ENCODE measurements at places on chromosomes 12 and 14.

GRCh38 chr12:25764892-25765291 is 193.6 kb upstream of the RASSF8 start:
- H3K4me1 ChIP-seq, result no peaks in the 10 kb centered on the region
- no peak for DNase-seq
- H3K27me3 ChIP-seq, result peaks cover 1% of the 10 kb centered on the region
- H3K36me3 ChIP-seq, result no peaks in the 10 kb centered on the region
- no peak overlapping the region for H3K4me3 ChIP-seq

GRCh38 chr14:65392296-65392695 is 20.2 kb upstream of the FUT8 start:
- H3K36me3 ChIP-seq, result peaks cover 14% of the 10 kb centered on the region
- no peak for DNase-seq
- H3K27ac ChIP-seq, result no peak overlapping the region

DNA sequence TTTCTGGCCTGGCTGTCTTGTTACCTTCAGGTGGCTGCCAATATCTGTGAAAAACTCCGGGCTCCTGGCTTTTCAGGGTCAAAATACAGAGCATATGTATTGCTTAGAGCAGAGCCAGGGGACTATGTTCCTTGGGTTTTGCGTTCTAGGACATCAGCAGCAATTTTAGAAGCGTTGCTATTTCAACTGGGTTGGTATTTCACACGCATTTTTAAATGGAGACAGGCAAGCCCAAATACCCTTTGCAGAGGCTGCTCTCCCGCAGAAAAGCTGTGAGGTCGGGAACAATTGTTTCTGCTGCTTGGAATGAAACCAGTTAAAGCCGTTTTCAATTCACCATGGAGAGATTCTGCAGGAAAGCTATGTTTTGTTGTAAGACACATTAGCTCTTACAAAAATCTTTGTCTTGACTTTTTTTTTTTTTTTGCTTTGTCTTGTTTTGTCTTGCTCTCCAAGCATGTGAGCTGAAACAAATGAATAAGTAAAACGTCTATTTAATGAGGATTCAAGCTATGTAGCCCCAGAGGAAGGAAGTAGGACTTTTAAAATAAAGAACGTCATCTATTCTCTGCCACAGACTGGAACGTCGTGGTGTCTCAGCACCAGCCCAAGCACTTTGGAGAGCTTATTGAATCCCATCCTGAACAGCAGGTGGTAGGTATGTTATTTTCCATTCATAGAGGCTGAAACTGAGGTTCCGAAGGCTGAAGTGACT is 181.0 kb upstream of the TBX3 start:
- no peak overlapping the region for H3K27ac ChIP-seq
- no peaks in the 10 kb centered on the region for H3K4me1 ChIP-seq
- DNase-seq, result no peak
- no peaks in the 10 kb centered on the region for H3K27me3 ChIP-seq
- H3K4me3 ChIP-seq, result no peak overlapping the region

DNA sequence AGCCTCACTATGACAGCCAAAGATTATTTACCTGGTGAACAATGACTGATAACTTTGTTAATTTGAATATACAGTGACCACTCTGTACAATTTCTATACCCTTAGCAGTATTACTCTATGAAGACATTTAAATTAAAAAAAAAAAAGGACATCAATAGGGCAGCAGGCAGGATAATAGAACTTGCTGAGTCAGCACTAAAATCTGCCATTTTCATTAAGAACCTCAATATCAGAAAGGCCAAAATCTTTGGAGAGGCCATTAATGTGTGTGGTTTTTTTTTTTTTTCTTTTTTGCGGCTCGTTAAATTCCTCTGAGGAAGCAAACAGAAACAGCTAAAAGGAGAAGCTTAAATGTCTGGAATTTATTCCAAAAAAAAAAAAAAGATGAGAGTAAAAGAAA is 73.7 kb downstream of the FOXN3 start:
- peaks cover 36% of the 10 kb centered on the region for H3K36me3 ChIP-seq
- H3K27me3 ChIP-seq, result no peaks in the 10 kb centered on the region
- H3K4me3 ChIP-seq, result no peak overlapping the region

DNA sequence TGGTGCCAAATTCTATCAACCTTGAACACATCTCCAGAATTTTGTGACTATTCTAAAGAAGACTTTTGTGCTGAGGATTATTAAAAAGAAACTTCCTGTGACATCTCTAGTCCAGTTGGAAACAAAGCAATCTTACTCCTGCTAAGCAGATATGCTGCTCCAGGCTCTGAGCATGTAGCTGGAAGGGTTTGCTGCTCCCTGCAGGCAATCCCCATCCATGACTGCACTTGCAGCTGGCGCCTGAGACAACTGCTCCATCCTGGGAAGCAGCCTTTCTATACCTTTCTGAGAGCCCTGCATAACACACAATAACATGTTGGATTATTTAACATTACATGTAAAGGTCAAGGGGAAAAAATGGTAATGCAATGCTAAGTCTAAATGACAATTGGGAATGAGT is 105.1 kb downstream of the NDUFA12 start:
- H3K36me3 ChIP-seq, result no peaks in the 10 kb centered on the region
- no peak overlapping the region for H3K4me3 ChIP-seq
- no peak overlapping the region for H3K27ac ChIP-seq

GRCh38 chr14:38517426-38517825 is 261.5 kb upstream of the CLEC14A start:
- H3K4me3 ChIP-seq, result no peak overlapping the region
- H3K27me3 ChIP-seq, result no peaks in the 10 kb centered on the region
- no peak overlapping the region for H3K27ac ChIP-seq
- DNase-seq, result no peak

- no peak overlapping the region for H3K27ac ChIP-seq
- no peak overlapping the region for H3K4me3 ChIP-seq
- H3K36me3 ChIP-seq, result no peaks in the 10 kb centered on the region
- no peak for DNase-seq
Observed at GRCh38 chr12:37543966-37544668, 772.5 kb upstream of the ALG10B start.

- no peak overlapping the region for H3K4me3 ChIP-seq
- DNase-seq, result no peak
- peaks cover 10% of the 10 kb centered on the region for H3K27me3 ChIP-seq
- peaks cover 24% of the 10 kb centered on the region for H3K4me1 ChIP-seq
- H3K36me3 ChIP-seq, result peaks cover 22% of the 10 kb centered on the region
Observed at GRCh38 chr12:10718279-10718821, 4.8 kb downstream of the YBX3 start.

- no peaks in the 10 kb centered on the region for H3K36me3 ChIP-seq
- DNase-seq, result no peak
- no peak overlapping the region for H3K4me3 ChIP-seq
- H3K27ac ChIP-seq, result no peak overlapping the region
- no peaks in the 10 kb centered on the region for H3K27me3 ChIP-seq
Observed at GRCh38 chr12:18753481-18754123, 15.7 kb downstream of the CAPZA3 start.

DNA sequence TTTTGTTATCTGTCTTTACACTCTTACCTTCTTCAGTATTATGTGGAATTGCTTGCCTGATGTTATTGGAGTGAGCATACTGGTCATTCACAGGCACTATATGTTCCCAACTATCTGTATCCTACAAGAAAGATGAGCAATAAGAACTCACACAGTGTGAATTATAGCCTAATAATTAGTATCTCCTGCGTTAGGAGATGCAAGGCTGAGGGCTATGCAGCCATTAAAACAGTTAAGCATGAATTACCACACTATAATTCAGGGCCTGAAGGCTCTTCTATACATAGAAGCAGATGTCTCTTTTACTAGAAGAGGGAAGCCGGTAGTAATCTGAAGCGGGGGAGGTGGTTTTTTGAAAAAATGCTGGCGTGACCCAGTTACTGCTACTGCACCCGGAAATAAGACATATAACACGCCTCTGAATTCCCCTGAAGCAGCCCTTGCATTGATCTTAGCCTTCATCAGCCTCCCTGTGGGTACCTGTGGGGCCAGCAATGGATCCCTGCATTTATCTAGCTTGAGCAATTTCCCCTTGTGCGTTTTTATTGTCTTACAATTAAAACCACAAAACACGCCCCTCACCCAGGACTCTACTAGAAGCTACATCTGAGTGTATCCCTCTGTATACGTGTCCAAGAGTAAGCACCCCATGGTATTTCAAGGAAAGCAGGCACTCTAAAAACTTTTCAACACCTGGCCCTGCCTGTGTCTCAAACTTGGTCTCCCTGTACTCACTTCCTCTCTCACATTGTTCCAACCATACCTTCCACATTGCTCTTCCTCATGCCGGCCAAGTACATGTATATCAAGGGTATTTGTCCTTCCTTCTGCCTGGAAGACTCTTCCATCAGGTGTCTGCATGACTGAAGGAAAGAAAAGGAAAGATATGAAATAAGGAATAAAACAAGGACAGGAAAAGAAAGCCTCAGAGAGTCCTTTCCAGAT is 210.9 kb upstream of the ARID2 start:
- H3K36me3 ChIP-seq, result no peaks in the 10 kb centered on the region
- H3K4me1 ChIP-seq, result peaks cover 9% of the 10 kb centered on the region
- peaks cover 5% of the 10 kb centered on the region for H3K27me3 ChIP-seq
- no peak overlapping the region for H3K4me3 ChIP-seq
- no peak overlapping the region for H3K27ac ChIP-seq

DNA sequence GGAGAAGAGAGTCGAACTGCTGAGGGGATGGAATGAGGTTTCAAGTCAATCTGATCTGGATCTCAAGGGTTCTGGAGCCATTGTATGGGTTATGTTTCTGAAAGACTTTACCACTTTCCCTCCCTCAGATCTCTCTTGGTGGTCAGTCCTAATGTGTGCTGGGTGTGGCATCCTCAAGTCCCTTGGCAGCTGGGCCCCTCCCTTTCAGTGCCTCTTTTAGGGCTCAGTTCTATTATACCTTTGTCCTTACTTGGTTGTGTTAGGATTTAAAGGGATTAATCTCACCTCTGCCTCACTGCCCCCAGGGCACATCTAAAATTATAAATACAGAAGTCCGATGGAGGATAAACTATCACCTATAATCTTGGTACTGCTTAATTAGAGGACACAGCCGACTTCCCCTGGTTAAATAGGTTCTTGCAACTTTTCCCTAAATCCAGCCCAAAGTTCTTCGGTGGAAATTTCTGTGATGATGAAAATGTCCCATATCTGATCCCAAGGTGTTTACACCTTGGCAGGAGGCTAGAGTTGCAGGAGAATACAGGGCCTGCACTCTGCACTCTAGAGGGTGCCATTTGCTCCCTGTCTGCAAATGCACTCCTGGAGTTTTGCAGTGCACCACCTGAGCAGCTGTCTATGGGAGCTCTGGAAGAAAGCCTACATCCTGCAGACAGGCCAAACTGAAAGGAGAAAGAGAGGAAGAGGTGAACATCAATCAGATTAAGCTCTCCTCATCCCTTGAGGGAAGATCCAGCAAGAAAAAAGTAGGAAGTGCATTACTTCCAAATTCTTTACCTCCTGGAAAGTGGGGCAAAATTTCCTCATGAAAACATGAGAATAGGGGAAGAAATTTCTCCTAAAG is 106.8 kb downstream of the NUAK1 start:
- DNase-seq, result no peak
- no peaks in the 10 kb centered on the region for H3K4me1 ChIP-seq
- no peak overlapping the region for H3K4me3 ChIP-seq
- H3K27me3 ChIP-seq, result peaks cover 7% of the 10 kb centered on the region

GRCh38 chr12:99386907-99387306 is 260.6 kb upstream of the GARIN6 start:
- no peak for DNase-seq
- H3K4me1 ChIP-seq, result no peaks in the 10 kb centered on the region
- no peak overlapping the region for H3K4me3 ChIP-seq

GRCh38 chr12:29155079-29155478 is 6.0 kb downstream of the FAR2 start:
- peaks cover 18% of the 10 kb centered on the region for H3K4me1 ChIP-seq
- H3K27ac ChIP-seq, result no peak overlapping the region
- H3K36me3 ChIP-seq, result no peaks in the 10 kb centered on the region
- H3K4me3 ChIP-seq, result no peak overlapping the region

All from activated B cell treated with CpG ODN at 0.5 μM for 24 hours (primary cell).